NCI-H2107 (cell line): ENCODE measurements at places on chromosomes 13 and 19.

GRCh38 chr19:34418300-34418699, 9.9 kb upstream of the UBA2 start:
- no peak for DNase-seq

DNA sequence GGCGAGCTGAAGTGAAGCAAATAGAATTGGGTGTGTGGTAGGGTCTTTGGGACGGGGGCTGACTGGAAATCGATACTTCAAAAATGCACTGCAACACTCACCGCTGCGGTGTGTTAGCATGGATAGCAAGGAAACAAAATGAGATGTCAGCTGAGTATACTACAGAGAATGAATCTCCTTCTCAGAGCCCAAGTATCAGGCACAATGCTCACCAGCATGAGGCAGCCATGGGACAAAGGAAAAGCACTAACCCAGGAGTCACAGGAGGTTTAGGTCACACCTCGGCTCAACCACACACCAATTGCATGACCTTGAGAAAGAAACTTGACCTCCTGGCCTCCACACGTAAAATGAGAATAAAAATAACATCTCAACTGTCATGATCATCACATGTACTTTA, 74.0 kb downstream of the FAM216B start:
- DNase-seq: no peak

- DNase-seq: no peak
Measured at GRCh38 chr13:79287939-79288795, 117.9 kb downstream of the RBM26 start.

GRCh38 chr13:91058066-91058465, 289.4 kb upstream of the MIR17HG start:
- no peak for DNase-seq

DNA sequence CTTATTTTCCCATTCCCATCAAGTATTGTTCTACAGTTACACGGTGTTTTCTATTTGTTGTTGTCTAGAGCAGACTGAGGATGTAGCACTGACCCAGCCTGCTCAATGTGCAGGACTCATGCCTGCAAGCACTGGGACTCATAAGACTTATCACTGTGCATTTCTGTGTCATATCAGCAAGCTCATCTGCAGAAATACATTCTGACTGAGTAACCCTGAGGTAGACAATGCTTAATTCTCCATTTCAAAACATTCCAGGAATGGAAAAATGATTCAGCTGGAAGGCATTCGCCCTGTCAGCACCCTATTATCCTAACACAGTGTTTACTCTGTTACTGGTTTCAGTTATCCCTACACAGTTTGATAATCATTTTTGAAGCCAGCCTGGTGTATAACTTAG, 2506.4 kb downstream of the PCDH9 start:
- no peak for DNase-seq

- peak; percentile 48 for DNase-seq
Measured at GRCh38 chr19:48490981-48491792, 20.4 kb downstream of the LMTK3 start.

DNA sequence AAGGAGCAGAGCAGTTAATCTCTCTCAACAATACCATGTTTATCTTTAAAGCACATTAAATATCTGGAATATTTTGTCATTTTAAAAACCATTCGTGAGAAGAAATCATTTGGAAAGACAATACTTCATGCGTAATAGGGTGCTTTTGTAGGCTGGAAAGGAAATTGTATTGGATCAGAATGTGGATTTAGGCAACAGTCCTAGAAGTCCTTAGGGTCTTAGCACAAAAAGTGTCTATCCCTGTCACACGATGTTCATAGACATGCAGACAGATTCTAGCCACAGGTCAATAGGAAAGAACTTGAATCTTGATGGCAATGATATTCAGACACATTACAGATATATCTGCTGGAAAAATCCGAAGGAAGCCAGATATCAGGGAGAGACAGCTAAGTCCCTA, 156.0 kb downstream of the KCTD12 start:
- DNase-seq: no peak

DNA sequence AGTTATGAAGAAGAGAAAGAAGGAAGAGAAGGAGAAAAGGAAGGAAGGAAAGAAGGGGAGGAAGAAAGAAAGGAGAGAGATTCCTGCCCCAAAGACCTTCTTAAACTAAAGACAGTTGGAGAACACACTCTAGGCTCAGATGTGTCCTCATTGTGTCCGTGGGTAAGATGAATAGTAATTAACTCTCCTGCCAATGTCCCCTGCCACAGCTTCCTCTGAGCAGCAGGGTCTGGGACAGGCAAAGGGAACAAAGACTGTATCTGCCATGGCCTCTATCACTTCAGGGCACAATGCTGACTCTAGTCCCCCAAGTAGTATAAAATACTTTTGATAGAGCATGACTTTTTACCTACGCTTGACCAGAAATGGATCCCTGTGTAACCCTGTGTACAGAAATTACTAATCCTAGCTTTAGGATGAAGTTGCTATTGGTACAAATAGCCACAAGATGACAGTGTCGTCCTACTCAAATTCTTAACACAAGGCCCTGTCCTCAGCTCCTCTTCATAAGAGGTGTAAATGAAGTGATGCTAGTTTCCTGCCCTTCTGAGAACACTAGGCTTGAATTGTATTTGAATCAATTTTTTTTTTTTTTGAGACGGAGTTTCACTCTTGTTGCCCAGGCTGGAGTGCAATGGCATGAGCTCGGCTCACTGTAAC, 186.2 kb upstream of the GPR12 start:
- peak; percentile 52 for DNase-seq

DNA sequence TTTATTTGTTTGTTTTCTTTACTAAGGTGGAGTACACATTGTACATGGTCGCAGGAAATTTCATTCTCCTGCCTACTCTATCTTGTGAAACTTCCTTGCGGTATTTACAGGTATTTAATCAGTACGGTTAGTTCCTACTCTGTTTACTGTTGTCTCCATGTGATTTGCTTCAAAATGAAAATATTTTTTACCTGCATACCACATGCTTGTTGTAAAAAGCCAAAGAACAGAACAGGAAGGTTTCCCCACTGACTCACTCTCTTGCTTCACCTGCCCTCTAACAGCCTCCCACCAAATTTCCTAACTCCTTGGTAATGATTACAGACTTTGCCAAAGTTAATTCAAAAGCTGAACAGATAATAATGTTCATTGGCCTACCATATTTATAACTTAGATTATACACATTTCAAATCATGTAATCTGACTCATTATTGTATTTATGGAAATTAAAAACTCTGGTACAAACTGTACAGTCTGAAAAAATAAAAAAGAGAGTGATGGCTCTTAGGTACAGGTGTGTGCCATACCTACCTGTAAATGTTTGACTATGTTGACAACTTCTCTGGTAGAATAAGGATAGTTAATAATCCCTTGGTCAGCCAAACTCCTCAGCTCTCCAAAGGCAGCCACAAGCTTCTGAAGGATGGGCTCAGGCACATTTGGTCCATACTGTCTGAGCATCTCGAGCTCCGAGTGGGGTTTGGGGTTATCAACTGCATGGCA, 239.9 kb downstream of the VWA8 start:
- DNase-seq: no peak

DNA sequence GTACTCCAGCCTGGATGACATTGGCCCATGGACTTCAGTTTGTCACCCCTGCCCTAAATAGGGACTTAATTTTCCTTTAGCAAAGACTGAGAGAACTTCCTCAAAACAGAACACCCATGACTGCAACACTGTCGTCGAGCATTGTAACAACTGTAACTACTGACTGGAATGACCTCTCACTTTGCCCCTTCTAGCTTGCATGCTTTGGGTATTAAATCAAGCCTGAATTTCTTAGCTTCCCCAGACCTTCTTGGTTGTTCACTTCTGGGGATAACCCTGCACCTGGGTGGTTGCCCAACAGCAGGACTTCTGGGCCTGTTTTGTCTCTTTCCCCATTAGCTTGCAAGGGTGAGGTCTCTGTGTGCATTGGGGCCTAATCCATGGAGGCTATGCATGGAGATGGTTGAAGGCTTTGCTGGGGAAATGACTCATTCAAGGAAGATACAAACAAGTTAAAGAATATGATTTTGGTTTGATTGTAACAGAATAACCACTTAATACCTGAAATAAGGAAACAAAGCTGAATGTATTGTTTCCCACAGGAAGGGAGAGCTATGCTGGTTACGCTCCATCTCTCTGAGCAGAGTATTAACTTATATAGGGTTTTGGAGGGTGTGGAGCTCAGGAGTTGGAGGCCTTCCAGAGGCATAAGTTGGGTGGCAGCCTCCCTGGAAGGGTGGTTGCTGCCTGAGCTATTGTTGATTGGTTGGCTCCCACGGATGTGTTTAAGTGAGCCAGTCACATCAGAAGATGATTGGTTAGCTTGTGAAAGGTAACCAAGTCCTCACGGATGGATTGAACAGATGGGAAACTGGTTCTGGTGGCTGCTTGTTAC, 34.7 kb upstream of the UBAC2 start:
- DNase-seq: no peak

DNA sequence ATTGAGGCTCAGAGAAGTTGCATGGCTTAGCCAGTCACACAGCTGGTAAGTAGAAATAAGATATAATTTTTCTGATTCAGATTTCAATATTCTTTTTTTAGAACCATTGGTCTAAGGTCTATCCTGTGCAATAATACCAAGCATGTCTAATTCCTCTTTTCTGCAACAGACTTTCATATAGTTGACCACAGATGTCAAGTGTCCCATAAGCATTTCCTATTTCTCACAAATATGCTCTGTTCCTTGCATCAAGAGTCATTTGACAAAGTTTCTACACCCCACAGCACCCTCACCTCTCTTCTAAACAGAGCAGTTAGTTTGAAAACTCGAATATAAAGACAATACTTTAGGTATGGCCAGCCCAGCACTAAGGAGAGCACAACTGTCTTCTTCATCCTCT, 26.8 kb upstream of the SACS start:
- DNase-seq: no peak

DNA sequence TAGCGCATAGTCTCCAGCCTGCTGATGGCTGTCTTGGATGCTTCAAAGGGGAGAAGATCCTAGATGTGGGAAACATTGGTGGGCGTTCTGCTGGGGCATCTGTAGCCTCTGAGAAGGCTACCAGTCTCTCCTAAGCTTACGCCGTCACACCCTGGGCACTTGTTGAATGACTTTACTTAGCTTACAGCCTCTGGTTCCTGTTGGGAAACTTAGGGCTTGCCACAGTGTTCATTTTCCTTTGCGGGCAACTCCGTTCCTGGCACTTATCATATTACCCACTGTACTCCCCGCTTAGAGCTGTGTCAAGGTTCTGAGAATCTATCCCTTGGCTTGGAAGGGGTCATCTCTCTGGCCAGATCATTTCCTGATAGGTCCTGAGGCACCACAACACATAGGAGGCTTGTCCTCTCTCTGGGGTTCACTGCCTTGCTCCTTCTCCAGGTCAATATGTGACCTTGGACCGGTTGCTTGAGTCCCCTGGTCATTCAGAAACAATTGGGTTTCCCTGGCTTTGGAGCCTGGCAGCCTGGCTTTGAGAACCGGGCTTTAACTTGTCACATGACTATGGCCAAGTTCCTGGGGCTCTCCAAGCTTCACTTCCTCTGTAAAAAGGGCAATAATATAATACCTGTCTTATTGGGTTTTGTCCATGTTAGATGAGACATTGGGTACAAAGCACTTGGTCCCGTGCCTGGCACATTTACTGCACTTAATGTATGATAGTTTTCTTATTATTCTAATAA, 20.5 kb upstream of the ALOX5AP start:
- no peak for DNase-seq

- DNase-seq: no peak
Measured at GRCh38 chr13:110234532-110234931, 72.4 kb downstream of the COL4A1 start.

- no peak for DNase-seq
Measured at GRCh38 chr19:1069009-1069779, 2.2 kb downstream of the ARHGAP45 start.
